ENCODE measurements at places on chromosomes 1 and 21.

GRCh38 chr1:165365341-165365740 lies 8.8 kb upstream of the LMX1A start:
- no peak for DNase-seq

DNA sequence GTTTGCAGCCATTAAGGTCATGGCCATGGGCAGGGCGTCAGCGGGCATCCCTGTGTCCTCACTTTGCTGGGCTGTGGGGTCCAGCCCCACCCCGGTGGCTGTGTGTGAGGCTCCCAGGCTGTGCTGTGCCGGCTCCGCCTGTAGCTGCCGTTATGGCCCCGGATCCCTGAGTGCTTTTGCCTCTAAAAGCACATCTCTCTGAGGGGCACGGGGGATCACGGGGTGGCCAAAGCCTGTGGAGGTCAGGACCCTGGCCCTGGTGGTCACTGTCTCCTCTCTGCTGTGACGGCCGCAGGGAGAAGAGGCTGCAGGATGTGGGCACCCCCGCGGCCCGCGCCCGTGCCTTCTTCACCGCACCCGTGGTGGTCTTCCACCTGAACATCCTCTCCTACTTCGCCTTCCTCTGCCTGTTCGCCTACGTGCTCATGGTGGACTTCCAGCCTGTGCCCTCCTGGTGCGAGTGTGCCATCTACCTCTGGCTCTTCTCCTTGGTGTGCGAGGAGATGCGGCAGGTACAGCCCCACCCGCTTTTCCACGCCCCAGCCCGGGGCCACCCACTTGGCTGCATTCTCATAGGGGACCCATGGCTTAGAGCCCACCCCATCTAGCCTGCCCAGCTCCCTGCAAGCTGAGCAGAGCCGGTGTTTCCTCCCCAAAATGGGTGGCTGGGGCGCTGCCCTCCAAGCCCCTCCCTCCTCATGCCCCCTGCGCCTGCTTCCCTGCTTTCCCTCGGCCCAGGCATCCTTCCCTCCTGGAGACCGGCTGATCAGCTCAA lies 48.2 kb downstream of the TRPM2 start:
- DNase-seq, result no peak

DNA sequence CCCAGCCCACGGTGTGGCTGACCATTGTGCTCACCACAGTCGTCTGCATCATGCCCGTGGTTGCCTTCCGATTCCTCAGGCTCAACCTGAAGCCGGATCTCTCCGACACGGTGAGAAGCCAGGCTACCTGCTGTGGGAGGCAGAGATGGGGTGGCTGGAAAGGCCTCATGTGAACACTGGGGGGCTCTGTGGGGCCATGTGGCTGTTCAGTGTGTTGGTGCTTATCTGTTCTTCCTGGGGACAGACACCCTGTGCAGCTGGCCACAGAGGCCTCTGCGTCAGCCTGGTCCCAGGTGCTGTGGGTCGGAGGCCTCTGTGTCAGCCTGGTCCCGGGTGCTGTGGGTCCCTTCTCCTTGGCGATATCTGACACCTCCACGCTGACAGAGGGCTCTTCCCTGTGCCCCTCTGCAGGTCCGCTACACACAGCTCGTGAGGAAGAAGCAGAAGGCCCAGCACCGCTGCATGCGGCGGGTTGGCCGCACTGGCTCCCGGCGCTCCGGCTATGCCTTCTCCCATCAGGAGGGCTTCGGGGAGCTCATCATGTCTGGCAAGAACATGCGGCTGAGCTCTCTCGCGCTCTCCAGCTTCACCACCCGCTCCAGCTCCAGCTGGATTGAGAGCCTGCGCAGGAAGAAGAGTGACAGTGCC lies 23.2 kb downstream of the ATP8B2 start:
- no peak for DNase-seq

DNA sequence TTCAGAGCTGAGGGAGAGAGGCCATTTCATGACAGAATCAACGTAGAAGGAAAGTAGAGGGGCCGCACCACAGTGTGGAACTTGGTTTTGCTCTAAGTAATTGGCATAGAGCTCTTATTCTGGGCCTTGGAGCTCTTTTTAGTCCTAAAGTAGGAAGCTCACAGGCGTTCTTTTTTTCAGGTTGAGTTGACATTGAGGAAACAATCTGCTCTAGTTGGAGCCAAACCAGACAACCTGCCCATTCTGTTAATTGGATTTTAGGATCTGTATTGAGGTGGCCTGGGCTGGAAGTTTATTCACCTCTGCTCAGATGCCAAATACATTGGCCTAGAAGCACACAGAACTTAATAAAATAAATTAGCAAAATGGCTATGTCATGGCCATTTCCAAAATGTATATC lies 1093.9 kb downstream of the ADGRL2 start:
- no peak for DNase-seq

DNA sequence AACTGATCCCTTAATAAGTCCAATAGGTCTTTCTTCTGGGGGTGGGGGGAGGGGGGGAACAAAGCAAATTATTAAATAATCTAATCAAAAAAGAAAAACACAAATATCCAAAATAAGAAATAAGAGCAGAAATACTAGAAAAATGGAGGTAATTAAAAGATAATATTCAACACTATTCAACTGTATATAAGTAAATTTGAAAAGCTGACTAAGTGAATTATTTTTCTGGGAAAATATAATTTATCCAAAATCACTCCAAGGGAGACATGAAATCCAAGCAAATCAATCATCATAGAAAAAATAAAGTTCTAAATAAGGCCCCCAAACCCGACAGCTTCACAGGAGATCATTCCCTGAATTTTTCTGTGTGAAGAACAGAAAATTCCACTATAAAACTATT lies 18.8 kb downstream of the VPS26C start:
- DNase-seq, result no peak

DNA sequence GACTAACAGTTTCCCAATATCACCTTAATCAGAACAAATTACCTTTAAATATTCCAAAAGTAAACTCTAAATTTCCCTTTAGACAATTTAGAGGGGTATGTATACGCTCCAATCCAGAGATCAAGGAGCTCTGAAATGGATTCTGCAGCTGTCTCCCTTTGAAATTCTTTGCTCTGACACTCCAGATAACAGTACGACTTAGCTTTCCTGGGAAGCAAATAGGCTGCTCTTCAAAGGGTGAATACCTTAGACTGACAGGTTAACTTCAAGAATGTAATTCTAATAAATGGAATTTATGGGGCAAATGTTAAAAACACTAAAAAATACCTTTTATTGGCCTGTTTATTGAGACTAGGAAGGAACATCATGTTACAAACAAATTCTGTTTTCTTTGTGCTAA lies 357.2 kb downstream of the USP25 start:
- DNase-seq, result no peak

DNA sequence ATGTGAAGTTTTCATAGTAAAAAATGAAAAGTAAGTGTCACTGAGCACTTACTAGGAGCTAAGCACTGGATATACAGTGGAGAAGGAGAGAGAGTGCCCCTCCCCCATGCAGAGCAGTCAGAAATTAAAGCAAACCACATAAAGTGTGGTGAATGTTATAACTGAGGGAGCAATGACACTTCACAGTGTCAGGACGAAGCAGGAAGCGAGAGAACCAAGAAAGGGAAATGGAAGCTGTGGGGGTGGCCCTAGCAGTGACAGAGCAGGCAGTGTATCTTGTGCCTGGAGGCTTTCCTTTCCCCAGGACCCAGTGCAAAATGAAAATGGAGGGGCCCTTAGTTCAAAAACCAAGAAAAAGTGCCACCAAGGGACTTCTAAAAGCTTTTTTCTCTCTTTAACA lies 21.5 kb upstream of the RCAN3 start:
- DNase-seq, result no peak

DNA sequence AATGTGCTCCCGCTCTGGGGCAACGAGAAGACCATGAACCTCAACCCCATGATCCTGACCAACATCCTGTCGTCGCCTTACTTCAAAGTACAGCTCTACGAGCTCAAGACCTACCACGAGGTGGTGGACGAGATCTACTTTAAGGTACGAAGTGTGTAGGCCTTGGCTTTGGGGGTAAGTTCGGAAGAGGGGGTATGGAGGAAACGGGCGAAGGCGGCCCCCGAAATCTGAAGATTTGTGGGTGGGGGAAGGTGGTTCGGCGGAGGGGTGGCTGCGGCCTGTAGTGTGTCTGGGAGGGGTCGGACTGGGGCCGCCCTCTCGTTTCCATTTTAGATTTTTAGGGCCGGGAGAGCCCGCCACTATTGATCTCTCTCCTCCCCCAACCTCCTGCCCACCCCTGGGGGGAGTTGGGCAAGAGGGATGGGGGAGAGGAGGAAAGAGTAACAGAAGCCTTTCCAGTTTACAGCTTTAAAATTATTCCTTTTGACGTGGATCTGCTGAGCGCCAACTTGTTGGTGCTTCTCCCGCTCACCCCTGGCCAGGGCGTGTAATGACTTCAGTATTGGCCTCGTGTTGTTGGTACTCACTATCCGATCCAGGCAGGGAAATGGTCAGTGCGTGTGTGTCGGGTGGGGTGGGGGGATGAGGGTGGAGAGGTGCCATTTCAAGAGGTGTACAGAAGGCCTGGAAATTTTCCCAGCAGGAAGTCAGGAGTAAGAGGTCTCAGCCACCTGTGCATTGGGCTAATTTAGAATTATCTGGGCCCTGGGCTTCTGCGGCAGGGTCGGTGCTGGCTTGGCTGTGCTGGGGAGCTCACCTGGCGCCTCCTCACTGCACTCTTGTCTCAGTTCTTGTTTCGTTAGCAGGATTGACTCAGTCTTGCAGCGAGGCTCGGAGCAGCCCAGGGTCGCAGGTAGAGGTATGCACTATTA lies 880 bp downstream of the PRPF38B start:
- DNase-seq, result peak; percentile 85

DNA sequence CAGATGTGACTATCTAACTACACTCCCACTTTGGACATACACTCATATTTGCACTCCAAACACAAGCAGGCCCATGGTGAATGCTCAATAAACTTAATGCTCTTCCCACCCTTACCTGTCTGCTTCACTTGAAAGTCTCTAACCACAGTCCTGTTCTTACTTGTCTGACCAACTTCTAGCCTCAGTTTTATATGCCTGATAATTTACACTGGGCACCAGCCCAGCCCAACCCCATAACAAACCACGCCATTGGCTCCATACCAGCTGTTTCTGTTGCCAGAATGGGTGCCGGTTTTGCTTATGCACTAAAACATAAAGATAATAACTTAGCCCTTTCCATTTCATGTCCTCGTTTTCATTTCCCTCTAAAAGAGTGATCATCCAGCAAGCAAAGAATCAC lies 395.4 kb downstream of the NTNG1 start:
- DNase-seq, result no peak

DNA sequence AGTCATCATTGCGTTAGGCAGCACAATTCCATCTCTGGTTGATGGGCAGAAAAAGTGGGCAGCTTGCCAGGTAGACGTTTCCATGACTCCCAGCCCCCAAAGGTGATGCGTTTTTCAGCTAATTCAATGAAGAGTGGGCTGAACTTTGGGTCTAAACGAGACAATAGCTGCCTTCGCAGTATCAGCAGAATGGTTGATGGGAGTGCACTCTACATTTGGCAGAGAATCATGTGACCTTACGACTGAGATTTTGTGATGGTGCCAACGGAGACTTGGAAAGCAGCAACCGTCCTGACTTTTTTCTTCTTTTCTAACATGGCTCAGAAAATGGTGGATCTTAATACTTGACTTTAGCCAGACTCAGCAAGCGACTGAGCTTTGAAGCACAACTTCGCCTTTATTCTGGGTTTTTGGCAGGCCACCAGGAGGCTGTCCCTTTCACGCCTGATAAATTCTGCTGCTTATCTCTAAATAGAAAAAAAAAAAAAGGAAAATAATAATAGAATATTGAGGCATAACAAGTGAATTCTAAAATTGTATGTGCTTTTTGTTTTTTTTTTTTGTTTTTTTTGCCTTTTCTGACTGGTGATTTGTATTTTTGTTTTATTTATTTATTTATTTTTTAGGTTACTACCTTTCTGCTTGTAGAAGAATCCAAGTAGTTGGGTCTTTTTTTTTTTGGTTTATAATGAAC lies 804.8 kb downstream of the USP25 start:
- no peak for DNase-seq

DNA sequence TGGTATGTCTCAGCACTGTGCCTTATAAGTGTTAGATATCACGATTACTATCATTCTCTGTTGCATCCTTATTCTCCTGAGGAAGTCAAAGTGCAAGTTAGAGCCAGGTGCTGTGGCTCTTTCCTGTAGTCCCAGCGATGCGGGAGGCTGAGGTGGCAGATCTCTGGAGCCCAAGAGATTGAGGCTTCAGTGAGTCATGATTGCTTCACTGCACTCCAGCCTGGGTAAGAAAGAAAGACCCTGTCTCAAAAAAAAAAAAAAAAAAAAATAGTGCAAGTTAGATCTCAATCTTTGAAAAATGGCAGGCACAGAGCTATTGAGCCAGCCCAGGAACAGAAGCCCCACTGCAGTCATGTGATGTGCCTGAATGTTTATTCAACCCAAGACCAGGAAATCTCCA lies 147.8 kb upstream of the POGK start:
- DNase-seq, result no peak

DNA sequence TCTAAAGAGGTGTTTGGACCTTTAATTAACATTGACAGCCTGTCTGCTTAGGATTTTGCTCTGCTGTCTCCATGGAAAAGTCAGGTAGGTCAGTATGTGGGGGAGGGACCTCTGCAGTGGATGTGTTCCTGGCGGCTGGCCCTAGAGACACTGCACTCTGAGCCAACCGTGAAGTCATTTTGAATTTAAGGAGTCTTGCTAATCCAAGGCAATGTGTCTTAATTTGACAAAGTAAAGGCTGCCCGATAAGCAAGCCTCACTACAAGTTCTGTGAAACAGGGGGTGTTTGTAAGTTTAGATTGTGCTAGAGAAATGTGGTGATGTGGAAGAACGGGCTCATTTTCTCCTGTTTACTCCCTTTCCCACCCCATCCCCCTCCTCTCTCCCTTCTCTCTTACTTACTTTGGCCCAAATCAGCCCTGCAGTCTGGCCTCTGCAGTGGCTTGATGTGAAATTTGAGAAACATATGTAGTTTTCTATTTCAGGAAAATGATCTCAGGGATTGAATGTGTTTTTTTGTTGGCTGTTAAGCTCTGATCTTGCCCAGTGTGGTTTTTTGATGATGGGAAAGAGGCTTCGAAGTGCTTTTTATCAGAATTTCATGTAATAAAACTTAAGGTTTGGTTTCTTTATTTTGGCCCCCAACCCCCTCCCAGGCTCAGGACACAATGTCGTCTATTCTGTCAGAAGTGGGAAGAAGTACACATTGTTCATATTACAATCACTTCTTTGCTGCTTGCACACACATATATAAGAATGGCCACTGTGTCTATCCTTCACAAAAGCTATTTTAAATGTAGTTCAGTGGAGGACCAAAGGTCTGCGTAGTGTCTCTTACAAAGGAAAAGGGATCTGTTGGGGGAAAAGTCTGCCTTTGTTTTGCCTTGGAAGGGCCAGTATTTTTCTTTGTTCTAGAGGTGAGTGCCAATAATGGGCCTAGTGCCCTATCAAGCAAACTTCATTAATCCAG lies 96.6 kb downstream of the FGGY start:
- no peak for DNase-seq

DNA sequence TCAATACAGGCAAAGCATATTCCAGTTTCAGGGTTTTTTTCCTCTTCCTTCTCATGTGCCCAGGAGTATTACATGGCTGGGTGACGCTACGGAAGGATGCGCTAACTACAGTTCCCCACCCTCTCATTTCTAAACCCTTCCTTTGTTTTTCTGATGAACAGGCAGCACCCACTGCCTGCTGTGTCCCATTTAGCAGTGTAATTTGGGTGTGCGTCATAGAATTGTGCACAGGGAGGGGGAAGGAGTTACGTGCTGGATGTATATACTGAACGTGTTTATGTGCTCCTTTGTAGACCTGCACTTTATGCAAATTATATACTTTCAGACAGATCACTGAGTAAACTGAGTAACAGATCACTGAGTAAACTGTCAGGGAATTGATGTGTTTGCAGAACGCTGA lies 44.5 kb downstream of the ELAPOR1 start:
- DNase-seq, result no peak

GRCh38 chr1:1358433-1359271 lies at the start of gene MXRA8:
MXRA8 (minus strand) TSS chr1:1358555; CDS start chr1:1358504, 51 bp downstream.
- no peak for DNase-seq

- DNase-seq, result peak; percentile 35
Observed at GRCh38 chr1:26359981-26360806, 6.3 kb upstream of the CRYBG2 start.
